ENCODE measurements at places on chromosomes 1 and 21.

DNA sequence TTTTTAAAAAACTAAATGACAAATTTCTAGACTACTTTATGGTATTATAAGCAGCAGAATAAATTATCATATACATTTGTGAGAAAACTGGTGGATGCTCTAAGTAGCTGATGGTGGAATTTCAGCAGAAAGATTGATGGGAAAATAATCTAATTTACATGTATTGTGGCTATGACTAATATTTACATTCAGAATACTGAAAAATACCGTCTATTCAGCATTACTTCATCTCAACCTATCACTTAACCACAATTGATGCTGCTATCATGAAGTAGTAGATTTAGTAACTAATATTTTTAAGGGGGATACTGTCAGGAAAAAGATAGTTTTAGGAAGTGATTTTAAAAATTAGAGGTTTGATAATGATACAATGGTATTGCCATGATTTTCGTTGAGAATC, 137.9 kb downstream of the IFI44 start:
- DNase-seq, result no peak

DNA sequence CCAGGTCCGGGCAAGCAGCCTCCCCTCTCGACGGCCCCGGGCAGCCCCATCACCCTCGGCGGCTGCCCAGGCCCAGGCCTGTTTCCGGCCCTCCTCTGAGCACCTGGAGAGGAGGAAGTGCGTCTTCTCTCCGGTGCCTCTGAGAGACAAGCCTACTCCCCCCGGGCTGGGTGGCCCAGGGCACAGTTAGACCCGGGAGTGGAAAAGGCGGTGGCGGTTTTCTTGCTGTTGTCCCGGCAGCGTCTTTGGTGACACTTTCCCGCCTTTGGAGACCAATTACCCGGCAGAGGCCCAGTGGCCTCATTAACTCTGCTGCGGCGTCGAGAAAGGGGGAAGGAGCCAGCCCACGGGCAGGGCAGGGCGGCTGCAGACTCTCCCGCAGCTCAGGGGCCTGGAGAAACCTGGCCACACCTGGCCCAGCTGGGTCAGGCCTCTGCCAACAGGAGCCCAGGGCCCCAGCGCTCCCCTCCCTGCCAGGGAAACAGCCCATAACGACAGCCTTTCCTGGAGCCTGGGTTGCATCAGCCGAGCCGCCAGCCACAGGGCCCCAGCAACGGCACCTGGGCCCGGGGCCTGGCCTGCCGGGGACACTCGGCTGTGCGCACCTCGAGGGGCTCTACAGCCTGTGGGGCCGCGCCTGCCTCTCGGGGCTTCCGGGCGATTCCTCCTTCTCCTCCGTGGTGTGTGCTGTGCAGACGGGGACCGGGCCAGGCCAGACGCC, 28.4 kb upstream of the C1orf159 start:
- DNase-seq, result peak; percentile 51

DNA sequence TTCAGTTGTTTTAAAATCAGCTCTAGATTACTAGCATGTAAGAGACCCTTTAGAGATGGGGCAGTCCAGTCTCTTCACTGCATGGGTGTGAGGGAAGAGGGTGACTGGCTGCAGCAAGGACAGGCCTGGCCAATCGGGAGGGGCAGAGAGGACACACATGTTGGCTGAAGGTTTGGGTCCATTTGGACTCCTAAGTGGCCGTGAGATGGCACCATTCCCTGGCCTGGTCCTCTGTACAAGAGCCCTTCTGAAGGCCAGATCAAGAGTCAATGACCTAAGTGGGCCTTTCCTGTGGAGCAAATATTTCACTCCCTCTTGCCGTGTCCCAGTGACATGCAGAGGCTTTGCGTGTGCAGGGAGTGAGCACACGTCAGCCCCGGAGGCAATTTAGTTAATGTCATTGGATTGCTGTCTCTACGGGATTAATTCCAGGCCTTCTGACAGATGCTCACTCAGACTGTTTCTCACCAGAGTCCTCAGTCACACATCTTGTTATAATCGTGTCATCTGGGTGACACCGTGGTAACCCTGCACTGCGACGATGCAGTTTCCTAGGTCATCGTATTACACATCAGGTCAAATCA, 613.0 kb downstream of the NPHP4 start:
- DNase-seq, result no peak

- DNase-seq, result no peak
These were observed 23.8 kb upstream of the PPP2R5A start for GRCh38 chr1:212261361-212261929.

DNA sequence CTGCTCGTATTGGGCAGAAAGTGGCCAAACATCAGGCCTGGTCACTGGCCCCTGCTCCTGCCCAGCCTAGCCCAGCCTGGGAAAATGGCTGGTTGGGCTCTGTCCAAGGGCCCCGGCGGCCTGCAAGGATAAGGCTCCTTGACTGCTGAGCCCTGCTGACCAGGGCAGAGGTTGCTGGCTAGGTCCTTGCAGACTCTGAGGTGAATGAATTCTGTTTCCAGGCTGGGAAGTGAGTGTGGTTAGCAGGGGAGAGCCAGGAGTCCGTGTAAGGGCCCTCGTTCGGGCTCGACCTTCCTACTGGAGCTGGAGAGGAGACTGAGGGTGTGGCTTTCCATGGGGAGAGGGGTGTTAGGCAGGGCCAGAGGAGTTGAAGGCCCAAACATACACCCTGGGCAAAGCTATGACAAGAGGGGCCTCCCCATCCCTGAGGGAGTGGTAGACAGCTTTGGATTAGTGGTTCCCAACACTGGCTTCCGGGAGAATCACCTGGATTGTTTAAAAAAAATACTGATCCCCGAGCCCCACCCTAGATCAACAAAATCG, 20.6 kb downstream of the CSF1 start:
- DNase-seq, result no peak

DNA sequence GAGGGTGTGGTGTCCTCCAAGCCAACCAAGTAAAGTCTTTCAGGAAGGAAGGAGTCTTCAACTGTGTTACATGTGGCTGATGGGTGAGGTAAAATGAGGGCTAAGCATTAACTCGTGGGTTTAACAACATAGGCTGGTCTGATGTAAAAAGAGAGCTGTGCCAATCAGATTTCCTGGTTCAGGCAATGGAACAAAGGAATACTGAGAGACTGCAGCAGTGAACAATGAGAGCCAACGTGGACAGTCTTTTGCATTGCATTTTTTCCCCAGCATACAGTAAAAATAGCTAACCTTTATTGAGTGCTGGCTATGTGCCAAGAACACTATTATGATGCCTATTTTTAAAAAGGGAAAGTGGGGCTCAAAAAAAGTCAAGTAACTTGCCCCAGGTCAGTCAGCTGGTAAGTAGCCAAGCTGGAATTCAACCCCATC, 31.1 kb downstream of the DLGAP3 start:
- no peak for DNase-seq

DNA sequence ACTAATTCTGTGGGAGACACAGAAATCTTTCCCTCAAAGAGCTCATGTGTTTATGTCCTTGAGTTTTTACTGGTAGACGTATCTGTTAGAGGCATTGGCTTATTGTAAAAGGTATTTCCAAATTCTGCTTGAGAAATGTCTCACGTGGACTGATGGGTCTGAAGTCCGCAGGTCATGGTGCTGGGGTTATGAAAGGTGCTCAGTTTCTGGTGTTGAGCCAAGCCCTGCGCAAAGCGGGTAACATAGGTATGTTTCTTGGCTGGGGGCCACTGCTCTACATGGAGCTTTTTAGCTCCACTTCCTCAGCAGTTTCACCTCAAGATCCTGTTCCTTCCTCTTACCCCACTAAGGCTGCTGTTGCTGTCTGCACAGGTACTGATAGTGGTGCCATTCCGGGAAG, 10.8 kb downstream of the UTP25 start:
- DNase-seq, result no peak

GRCh38 chr1:232302376-232303221, 327.3 kb downstream of the SIPA1L2 start:
- no peak for DNase-seq

DNA sequence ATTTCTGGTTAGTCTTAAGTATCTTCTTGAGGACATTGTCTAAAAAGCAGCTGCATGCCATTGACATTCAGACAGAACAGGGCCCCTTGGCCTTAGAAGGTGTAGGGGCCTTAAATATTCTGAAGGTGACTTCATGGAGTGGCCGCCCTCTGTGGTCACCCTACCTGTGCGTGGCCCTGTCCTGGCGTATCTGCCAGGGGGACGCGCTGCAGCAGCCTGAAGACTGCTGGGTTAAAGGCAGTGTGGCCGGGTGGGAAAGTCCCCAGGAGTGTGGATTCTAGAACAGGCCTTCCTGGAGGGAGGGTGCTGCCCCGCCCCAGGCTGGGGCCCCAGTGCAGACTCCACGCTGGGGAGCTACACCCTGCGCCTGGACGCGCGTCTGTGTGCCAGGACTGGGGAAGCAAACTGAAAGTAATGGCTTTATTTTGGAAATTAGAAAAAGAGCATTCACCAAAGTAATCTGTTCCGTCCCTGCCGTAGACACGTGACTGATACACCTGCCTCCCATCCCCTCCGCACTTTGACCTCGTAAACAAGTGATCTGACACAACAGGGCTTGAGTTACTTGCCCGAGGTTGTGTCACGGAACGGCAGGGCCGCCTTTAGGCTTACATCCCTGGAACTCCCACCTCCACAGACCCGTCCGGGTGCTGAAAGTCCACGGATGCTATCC, 1.8 kb downstream of the AGPAT3 start:
- peak; percentile 53 for DNase-seq

GRCh38 chr1:231986631-231987336, 360.2 kb downstream of the DISC1 start:
- DNase-seq, result no peak

GRCh38 chr1:201739492-201740085, 89.4 kb upstream of the IPO9 start:
- peak; percentile 42 for DNase-seq

- DNase-seq, result no peak
These were observed 43.0 kb downstream of the SLC19A1 start for GRCh38 chr21:45499201-45499750.

- DNase-seq, result no peak
These were observed 45.3 kb downstream of the LGR6 start for GRCh38 chr1:202238914-202239313.

DNA sequence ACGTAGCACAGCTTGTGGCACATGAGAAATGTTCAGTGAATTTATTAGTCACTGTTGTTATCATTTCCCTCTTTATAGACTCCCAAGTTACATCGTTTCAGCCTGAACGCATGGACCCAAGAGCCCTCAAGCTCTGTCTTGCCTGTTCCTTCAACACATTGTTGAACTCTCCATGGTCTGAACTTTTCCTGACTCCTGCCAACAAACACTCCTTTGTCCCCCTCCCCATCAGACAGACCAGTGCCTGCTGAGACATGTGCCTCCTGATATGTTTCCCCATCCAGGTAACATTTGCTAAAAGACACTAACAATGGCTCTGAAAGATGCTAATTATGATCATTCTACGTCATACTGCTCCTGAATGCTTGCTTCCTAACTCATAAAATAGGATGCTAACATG, 108.7 kb upstream of the NFIA start:
- no peak for DNase-seq

DNA sequence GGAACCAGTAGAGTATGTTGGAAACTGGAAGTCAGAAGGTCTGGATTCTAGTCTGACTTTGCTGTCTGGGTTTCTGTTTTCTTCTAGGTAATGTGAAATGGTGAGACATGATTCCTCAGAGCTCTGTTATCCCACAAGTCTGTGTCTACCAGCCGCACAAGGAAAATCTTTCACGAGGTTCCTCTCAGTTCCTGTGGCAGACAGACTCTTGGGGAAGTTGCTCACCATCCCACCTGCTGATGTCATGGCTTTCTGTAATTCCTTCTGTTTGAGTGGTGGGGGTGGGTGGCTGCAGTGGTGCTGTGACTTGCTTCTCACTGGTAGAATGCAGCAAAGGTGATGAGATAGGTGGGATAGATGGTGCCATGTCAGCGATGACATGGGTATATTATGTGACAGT, 17.1 kb upstream of the SCMH1 start:
- no peak for DNase-seq

GRCh38 chr1:68016381-68016780, 34.0 kb downstream of the DIRAS3 start:
- no peak for DNase-seq

- peak; percentile 86 for DNase-seq
These were observed 6.6 kb downstream of the LIN28A start for GRCh38 chr1:26417111-26417759.

- DNase-seq, result no peak
These were observed 20.6 kb downstream of the XKR8 start for GRCh38 chr1:27980216-27980845.

GRCh38 chr1:21621761-21622436, 47.3 kb downstream of the RAP1GAP start:
- no peak for DNase-seq

DNA sequence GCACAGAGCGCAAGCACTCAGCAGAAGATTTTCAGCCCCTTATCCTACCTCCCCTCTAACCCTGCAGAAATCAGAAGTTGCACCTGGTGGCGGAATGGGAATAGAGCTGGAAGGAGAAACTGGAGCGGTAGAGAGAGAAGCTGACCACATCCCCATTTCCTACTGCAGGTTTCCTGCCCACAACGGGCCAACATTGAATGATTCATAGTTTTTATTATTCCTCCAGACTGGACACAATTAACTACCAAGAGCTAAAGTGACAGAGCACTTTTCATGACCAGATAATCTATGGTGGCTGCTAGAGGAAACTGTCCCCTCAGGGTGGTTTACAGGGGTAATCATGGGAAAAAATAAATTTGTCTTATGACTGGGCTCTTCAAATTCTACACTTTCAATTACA, 21.3 kb upstream of the LRRC8D start:
- DNase-seq, result no peak

DNA sequence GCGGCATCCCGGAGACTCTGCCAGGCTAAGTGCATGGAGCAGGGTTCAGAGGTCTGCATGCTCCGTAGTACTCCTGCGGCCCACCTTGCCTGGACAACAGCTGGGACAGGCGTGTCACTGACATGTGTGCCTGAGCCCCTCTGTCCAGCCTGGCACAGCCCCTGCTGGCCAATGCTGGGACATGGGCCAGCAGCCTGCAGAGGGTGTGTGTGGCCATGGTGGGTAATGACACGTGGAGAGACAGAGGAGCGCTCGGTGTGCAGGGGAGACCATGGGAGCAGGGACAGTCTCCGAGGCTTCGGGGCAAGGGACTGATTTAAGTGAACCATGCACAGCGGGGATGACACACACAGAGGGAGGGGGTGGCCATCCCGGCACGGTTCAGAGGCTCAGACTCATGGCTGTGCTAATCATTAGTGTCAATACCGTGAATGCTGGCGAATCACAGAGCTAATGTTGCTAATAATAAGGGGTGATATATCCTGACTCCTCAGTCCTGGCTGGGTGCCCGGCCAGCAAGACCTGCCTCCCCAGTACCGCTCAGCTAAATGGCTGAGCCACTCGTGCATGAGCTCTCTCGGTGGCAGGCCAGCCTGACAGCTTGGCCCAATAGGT, 41.5 kb downstream of the IGSF21 start:
- no peak for DNase-seq

DNA sequence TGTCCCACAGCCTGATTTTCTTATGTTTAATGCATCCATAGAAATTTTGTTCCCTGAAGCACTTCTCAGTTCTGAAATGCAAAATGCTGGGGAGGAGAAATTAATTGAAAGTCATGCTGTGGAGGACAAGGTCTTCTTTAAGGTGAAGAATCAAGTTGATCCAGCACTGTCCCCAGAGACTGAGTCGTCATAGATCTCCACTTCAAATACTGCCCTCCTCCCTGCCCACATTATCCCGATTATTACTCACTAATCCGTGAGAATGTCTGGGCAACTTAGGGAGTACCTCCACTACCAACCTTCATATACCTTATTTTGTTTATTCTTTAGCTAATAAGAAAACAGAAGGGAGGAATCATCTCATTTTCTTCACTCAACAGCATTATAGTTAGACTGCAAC, 70.0 kb upstream of the FMN2 start:
- DNase-seq, result no peak

Measured in T-helper 9 cell (primary cell).